ENCODE measurements at places on chromosomes 2 and 18.

- no peak for DNase-seq
Measured at GRCh38 chr2:130728007-130728454, 839 bp upstream of the GPR148 start.

DNA sequence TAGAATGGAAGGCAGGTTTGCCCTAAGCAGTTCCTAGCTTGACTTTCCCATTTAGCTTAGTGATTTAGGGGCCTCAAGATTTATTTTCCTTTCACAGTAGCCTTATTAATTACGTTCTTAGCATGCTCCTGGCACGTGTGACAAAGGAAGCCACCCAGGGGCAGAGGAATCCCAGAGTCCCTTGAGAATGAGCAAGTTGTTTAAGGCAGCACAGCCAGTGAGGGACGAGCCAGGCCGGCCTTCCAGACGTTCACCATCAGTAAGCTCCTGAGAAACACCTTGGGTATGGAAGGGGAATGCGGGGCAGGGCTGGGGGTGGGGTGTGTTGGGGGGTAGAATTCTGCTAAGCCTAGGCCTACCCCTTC is 76.3 kb downstream of the SOWAHC start:
- DNase-seq, result no peak

GRCh38 chr18:10381951-10382350 is 72.5 kb upstream of the APCDD1 start:
- DNase-seq, result no peak

GRCh38 chr2:126808929-126809328 is 89.8 kb upstream of the TEX51 start:
- no peak for DNase-seq

DNA sequence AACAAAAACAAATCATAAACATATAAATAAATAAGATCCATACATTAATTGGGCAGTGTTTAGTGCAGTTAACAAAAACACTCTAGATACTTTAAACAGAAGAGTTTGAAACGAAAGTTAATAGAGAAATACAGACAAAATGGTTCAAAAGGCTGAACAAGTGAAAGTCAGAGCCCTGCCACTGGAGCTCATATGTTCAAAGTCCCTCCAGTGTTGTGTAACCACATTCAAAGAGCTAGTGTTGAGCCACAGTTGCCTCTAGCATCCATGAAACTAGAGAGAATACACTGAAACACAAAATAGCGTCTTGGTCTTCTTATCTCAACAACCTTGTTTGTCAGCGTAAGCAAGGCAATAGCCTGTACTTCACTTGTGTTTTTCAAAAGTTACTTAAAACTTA is 1309.8 kb upstream of the NRXN1 start:
- DNase-seq, result no peak
